ENCODE measurements at places on chromosomes 12 and 14.

DNA sequence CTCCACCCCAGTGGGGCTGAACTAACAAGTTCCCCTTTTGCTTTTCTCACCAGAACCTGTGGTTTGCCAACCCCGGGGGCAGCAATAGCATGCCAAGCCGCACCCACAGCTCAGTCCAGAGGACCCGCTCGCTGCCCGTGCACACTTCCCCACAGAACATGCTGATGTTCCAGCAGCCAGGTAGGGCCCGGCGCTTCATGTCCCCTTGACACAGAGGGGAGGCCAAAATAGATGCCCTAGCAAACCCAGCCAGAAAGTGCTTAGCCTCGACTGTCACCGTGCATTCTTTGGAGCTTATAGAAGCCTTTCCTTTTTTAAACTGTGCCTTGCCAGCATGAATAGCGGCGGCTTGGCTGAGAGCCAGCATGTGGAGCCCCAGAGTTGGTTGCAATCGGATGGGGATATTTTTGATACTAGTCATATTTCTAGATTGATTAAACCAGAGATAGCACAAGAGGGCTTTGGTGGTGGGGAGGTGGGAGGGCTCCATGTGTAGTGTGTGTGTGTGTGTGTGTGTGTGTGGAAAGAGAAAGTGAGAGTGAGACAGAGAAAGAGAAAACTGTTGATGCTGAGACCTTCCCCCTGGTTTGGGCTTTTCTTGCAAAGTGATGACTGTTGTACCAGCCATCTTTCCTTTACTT, 126.1 kb downstream of the GCH1 start:
- DNase-seq: peak; percentile 80

GRCh38 chr14:73859145-73859544, 7.5 kb downstream of the PTGR2 start:
- no peak for DNase-seq

- no peak for DNase-seq
Observed at GRCh38 chr12:116577154-116577561, 18.0 kb downstream of the MAP1LC3B2 start.

GRCh38 chr12:45216230-45216982, 511 bp downstream of the ANO6 start:
- DNase-seq: peak; percentile 67

DNA sequence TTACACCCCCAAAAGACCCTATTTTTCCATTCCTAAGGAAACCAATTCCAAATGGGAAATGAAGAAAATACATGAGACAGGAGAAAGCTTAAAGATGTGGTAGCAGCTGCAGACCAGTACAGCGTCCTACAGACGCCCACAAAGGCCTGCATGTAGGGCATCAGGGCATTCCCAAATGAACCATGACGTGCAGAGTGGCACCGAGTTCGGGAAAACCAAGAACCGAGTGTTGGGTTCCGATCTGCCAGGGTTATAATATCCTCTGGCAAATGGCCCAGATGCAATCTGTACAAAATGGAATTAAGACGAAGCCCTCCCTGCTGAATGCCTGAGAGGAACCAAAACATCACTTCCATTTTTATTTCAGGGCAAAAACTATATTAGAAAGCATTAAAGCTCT, 34.4 kb upstream of the SELPLG start:
- no peak for DNase-seq

- DNase-seq: no peak
Observed at GRCh38 chr12:127355061-127355841, 911.7 kb upstream of the TMEM132C start.

DNA sequence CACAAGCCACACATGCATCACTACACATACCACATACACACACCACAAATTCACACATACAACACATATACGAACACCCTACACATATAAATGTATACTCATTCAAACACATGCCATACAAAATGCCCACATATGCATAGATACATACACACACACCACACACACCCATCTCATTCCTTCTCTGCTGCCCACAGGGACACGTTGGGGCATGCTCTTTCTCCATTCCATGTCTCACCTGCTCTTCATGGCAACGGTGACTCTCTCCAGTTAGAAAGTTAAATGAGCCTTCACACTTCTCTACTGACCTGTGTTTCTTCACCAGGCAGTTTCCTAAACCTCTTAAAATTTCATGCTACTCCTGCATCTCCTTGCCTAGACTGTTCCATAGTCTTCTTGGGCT, 1194.8 kb downstream of the BCL11B start:
- DNase-seq: no peak

DNA sequence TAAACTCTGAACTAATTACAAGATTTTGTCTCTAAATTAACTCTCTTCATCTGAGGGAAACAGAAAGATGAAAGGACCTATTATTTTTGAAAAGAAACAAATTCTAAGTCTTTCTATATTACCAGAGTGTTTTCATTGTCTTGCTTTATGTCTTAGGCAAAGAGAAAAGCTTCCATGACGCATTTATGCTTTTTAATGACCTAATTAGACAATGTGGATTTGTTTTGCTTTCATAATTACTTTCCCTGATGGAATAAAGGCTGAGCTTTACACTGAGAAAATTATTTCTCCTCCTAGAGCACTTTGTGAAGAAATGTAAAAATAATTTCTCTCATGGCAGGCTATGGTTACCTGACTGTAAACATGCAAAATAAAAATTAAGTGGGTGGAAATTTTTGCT, 138.0 kb upstream of the SLCO1C1 start:
- DNase-seq: no peak

DNA sequence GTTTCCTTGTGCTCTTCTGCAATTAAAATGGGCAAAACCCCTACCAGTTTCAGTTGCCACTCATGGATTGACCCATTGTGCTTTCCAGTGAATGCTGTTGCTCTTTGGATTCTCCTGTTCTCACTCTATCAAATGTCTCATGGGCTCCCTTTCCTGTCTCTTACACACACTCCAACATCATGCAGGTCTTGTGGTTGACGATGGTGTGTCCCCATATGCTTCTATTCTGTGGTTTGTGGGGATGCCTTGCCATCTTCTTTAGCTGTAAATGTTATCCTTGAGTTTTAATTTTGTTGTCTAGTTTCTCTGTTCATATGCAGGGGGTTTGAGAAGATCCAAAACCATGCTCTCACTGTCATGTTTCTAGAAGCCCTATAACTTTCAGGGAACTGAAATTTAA, 31.9 kb upstream of the FBXO34 start:
- no peak for DNase-seq

GRCh38 chr14:23571701-23572523, 4.3 kb upstream of the AP1G2 start:
- DNase-seq: no peak

DNA sequence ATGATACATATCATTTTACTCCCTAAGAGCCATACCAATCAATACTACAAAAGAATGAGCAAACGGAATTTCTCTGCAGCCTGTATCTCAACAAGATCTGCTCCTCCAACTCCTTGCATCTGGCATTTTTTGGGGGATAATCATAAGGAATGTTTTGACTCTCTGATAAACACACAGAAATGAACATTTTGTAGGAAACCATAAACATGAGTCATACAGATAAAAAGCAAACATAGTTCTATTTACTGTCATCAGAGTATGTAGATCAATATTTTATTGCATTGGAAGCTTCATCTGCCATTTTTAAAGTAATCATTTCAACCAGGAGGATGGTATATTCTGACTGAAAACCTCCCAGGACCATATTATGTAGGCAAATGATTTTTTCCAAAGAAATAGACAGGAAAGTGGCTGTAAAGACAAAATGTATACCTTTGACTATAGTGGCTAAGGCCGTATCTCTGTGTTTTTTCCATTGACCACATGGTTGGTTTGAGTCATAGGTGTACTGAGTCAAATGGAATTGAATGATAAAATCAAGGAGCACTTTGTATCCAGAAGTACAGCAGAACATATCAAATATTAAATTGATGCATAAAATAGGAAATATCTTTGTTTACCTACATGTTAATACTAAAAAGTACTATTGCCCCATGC, 32.4 kb upstream of the CD69 start:
- no peak for DNase-seq

GRCh38 chr14:22519877-22520685, 68.9 kb downstream of the DAD1 start:
- DNase-seq: no peak

DNA sequence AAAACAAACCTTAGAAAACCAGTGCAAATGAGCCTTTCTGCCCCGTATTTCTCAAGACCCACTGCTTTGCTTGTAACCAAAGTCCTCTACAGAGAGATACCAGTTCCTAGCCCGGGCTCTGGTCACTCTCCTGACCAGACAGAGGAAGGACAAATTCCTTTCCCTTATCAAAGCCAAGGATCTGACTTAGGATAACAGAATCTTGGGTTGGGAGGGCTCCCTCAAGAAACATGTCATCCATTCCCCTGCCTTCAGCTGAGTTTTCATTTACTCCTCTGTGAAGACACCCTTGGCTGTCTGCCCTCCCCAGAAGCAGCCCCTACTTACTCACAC, 116.0 kb upstream of the PARP11 start:
- DNase-seq: no peak

DNA sequence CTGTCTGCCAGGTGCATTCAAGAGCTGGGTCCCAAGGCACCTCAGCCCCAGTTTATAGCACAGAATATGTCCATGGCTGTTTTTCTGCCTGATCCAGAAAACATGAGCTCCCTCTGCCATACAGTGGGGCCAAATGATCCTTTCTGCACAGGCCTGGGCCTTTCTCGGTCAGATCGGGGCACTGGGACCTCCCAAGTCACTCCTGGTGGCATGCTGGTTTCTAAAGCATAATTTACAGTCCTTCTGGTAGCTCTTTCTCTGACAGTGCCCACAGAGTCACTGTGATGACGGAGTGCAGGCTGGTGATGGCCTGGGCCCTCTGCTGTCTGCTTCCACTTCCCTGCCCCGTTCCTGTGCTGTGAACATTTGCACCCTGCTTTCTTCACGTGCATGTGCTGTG, 99.2 kb downstream of the ADGRD1 start:
- no peak for DNase-seq

DNA sequence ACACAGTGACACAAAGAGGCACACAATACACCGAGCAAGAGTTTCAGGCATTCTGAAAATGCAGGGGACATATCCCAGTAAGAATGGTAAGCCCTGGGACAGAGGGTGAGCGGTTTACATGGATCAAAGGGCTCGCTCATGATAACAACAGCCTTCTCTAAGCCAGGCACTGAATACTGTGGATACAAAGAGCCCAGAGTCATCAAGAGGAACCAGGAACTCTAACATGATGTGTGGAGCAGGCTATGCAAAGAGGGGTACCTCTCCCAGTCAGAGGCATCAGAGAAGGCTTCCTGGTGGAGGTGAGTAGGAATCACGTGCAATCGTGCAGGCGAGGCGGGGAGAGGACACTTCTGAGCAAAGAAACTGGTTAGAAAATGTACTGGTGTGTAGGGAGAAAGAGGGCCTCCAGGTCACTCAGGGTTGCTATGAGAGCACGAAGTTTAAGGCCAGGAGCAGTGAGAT, 76.9 kb upstream of the EEA1 start:
- DNase-seq: no peak

DNA sequence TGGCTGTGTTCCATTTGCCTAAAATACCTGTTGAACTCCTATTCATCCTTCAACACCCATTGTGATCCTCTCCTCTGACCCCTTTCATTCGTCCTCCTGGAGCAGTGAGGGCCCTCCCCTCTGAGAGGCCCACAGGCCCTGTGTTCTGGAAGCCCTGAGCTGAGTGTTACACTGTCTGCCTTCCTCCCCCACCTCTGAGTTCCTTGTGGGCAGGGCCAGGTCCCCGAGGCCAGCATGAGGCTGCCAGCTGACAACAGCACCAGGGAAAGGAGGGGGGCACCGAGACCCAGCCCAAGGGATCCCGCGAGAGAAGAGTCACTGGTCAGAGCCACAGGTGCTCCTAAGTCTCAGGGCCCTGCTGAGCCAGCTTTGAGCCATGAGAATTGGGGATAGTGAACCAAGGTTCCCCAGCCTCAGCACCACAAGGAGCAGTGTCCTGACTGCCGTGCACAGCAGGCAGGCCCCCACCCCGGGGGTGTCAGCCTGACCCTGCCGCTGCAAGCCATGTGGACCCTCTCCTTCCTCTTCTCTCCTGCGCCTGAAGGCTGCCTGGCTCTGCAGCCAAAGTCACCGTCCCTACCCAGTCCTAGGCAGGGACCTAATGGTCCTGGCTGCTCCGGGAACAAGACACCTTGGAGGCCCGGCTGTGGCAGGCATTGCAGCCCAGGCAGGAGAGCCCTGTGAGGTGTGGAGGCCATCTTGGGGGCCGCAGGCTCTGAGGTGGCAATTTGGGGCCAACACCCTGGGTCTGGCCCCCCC, 52.5 kb downstream of the BEGAIN start:
- DNase-seq: no peak

- DNase-seq: no peak
Observed at GRCh38 chr12:130501821-130502220, 164.1 kb downstream of the PIWIL1 start.

DNA sequence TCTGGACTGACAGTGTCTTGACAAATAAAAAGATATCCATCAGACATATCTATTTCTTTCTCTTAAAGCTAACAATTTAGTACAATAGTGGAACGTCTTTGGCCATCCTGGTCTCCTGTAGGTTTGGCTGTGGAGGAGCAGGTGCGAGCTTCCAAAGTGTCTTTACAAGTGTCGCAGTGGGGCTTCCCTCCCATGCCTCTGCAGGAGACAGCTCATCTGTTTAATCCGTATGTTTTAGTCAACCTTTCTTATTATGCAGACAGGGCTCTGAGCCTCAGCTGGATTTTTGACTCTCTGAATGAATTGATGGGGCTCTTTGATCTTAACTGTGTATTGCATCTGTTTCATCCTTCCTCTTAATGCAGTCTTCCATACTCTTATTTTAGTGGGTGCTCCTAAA, 57.5 kb downstream of the RMST start:
- no peak for DNase-seq

All from Right ventricle myocardium superior (tissue), 1 donor.